ENCODE measurements at places on chromosomes 2 and 18.

GRCh38 chr2:233353769-233354499 lies at the start of gene DGKD:
Gene DGKD (plus strand): TSS chr2:233354494. CDS start chr2:233354519, 25 bp downstream.
- peak; percentile 87 for DNase-seq

DNA sequence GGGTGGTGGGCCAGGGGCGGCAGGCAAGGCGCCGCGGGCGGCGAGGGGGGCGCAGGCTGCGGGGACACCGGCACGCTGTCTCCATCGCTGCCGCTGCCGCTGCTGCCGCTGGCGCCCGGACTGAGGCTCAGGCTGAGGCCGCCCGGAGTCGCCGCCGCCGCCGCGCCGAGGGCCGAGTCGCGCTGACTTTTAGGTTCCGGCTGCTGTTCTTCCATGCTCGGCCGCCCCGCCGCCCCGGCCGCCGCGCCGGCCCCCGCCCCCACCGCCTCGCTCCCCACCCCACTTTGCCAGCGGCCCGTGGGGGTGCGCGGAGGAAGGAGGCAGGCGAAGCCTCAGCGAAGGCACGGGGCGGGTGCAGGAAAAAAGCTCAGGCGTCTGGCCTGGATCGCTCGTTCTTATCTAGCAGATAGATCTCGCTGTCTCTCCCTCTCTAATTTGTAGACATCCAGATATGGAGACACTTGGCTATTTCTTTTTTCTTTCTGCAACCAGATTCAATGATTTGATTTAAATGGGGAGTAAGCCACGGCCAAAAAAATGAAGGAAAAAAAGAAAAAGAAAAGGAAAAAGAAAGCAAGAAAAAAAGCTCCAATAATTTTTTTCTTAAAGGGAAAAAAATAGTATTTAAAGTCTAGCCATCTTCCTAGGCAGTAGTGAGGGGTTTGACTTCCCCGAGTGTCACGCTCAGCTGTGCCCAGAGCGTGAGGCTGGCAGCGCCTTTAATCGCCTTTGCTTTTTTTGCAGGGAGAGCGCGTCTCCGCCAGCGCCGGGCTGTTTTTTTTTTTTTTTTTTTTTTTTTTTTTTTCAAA lies at the start of gene EN1:
TSS of gene EN1 (minus strand) at position 696 of the 809 bp plus-strand sequence. CDS start at position 215, 481 bp downstream.
- DNase-seq = peak; percentile 58

DNA sequence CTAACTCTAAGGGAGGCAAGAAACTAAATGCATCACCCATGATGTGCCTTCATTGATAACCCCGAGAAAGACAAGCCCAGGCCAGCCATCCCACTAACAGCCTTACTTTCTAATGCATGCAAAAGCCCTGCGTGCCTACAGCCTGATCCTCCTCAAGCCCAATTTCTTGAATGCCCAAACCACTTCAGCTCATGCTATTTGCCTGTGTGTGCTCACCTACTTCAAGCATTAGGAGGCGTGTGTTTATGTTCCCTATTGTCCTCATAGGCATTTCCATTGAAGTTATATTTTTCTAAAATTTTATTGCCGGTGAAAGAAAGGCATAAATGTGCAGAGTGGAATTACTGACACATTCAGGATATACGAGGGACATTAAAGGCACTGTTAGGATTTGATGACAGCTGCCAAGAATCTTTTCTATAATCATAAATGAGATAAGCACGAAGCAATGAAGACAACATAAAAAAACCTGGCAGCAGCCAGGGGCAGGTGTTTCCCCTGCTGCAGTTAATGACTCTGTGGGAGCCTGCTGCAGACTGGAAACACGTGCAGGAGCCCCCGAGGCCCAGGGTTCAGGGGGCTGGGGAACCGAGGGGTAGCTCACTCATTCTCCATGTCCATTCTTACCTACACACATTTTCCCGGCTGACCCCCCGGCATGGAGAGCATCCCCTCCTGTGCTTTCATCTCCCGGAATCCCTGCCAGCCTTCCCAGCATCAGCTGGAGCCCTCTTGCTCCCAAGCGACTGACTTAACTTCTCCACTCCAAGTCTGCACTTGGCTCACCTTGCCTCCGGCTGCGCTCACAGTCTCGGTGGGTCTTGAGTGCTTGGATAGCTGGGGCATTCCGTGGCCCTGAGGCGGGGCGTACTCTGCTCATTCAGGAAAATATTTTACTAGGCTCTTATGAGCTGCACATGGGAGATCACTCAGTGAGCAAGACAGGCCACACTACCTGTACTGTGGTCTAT lies 292.3 kb upstream of the SIX2 start:
- DNase-seq = no peak

DNA sequence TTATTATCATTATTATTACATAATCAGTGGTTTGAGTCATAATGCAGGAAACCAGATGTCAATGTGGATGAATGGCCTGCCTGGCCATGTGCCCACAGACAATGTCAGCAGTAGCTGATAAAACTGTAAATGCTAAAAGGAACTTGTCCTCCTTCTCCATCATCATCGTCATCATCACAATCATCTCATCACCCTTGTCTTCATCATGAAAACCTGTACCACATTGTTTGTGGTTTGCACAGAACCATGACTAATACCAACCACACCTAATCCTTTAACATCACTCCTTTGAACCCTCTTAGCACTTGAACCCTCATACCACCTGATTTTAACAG lies 96.0 kb downstream of the HNMT start:
- DNase-seq = no peak

GRCh38 chr2:192978395-192978794 lies 783.7 kb upstream of the TMEFF2 start:
- no peak for DNase-seq

- DNase-seq = no peak
These were observed 209.1 kb upstream of the REV1 start for GRCh38 chr2:99698896-99699295.

GRCh38 chr18:966759-967576 lies 62.3 kb downstream of the ADCYAP1 start:
- no peak for DNase-seq

DNA sequence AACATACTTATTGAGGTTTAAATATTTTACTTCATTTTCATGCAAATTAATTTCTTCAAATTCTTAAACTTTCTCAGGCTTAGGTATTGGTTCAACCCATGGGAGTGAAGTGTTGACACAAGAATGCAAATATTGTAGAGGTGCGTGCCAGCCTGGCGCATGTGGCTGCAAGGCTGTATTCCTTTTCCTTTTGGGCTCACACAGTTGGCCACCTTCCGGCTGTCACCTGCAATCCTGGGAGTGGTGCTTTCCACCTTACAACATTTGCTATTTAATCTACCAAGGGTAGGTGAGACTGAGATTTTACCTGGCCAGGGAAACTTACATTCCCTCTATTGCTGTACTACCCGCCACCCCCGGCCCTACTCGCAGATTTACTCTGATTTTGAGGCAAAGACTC lies 141.1 kb downstream of the DCC start:
- no peak for DNase-seq

DNA sequence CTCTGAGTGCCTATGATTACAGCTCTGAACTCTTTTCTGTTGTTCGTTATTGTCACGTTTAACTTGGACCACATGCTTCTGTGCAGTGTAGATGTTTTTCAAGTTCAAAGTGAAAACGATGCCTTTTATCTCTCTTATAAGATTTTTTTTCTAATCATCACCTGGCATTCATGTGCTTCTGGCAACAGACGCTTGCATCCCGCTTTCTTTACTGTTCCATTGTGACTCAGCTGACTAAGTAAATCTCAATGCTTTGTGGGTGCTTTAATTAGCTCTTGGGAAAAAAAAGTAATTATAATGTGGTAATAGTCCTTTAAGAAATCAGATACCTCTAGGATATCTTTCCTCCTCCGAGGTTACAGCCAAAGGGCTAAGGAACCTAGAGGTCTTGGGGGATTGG lies 31.2 kb upstream of the RMP24 start:
- no peak for DNase-seq

- DNase-seq = no peak
These were observed 62.7 kb downstream of the HPCAL1 start for GRCh38 chr2:10365412-10365811.

GRCh38 chr18:30639361-30639760 lies 403.2 kb downstream of the DSC3 start:
- DNase-seq = no peak

- DNase-seq = no peak
These were observed 90.6 kb upstream of the WDR75 start for GRCh38 chr2:189350540-189351209.
